Central memory CD4-positive, alpha-beta T cell (primary cell): ENCODE measurements at places on chromosomes 2 and 18.

GRCh38 chr2:86584151-86584913 is 21.1 kb upstream of the CHMP3 start:
- DNase-seq = peak; percentile 33

DNA sequence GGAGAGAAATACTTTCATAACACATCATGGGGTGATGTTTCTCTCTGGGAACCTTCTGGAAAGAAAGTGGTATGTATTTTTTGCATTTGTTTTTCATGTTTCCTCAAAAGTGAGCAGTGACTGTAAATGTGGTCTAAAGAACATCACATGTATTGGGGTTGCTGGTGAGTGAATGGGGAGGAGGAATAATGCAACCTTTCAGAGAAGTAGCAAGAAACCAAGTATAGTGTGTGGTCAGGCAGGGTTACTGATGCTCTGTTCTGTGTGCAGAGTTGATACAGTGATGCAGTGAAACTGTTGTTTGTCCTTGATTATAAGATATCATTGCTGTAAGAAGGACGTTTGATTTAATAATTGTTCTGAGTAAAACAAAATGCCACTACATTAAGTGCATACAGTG is 24.1 kb downstream of the ADNP2 start:
- no peak for DNase-seq

- no peak for DNase-seq
These were observed 78.0 kb upstream of the GAREM1 start for GRCh38 chr18:32548688-32549087.

GRCh38 chr2:118443596-118443995 is 355.3 kb downstream of the INSIG2 start:
- DNase-seq = no peak

GRCh38 chr18:47501946-47502345 is 250.5 kb upstream of the SKOR2 start:
- DNase-seq = no peak

DNA sequence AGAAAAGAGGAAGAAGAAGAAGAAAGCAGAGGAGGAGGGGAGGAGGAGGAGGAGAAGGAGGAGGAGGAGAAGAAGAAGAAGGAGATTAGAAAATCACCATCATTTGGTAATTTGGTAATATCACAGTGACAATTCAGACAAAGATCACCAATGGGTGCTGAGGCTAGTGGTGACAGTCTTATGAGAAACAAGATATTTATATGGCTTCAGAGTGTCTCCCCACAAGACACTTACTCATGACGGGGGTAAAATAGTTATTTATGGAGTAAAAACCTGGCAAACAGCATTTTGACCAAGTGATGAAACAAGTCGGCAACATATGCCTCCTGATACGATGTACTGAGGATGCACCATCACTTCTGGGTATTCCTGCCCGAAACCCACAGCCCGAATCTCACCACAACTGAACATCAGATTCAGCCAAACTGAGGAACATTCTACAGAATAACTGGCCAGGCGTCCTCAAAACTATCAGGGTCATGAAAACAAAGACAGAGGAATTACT is 4.9 kb downstream of the ASPRV1 start:
- no peak for DNase-seq

DNA sequence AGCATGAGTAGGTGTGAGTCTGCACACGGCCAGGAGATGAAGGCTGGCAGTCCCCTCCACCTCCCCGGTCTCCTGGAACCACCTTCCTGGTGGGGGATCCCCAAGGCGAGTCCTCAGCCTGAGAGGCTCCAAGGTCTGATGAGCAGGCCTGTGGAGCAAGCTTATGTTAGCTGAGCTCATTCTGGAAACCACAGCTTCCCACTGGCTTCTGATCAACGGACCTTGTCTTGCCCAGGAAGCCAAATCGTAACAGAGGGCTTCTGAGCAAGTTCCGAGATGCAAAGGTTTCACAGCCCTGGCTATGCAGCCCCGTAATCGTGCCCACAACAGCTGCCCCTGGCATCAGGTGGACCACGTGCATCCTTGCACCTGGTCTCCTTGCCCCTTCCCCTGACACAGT is 28.8 kb upstream of the GPR55 start:
- no peak for DNase-seq

- DNase-seq = no peak
These were observed 561.9 kb downstream of the ARHGAP15 start for GRCh38 chr2:143691121-143691520.

DNA sequence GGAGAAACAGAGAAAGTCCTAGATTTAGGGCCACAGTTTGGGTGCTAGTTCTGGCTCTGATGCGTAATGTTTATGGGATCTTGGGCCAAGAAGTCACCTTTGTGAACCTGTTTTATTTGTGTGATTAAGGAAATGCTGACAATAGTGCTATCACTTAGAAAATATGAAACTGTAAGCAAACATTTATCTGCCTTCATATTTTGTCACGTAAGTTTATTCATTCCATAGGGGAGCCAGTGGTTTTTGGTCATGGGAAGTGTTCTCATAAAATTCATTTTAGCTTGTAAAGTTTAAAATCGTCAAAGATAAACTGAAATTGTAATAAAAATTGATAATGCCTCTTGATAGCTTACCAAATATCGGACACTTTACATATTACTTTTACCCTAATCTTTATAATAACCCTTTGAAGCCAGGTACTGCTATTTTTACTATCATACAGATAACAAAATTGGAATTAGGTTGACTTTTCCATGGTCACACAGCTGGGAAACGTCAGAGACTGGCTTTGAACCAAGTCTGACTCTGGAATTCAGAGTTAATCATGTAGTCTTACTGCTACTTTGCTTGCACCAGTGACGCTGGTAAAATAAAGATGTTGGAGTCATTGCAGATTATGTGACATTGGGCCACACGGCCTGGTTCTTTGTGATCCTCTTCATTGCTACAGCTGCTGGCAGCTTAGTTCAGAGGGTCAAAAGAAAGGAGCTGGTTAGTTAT is 99.7 kb downstream of the ICA1L start:
- no peak for DNase-seq

GRCh38 chr18:2444201-2444875 is 127.0 kb downstream of the METTL4 start:
- no peak for DNase-seq

DNA sequence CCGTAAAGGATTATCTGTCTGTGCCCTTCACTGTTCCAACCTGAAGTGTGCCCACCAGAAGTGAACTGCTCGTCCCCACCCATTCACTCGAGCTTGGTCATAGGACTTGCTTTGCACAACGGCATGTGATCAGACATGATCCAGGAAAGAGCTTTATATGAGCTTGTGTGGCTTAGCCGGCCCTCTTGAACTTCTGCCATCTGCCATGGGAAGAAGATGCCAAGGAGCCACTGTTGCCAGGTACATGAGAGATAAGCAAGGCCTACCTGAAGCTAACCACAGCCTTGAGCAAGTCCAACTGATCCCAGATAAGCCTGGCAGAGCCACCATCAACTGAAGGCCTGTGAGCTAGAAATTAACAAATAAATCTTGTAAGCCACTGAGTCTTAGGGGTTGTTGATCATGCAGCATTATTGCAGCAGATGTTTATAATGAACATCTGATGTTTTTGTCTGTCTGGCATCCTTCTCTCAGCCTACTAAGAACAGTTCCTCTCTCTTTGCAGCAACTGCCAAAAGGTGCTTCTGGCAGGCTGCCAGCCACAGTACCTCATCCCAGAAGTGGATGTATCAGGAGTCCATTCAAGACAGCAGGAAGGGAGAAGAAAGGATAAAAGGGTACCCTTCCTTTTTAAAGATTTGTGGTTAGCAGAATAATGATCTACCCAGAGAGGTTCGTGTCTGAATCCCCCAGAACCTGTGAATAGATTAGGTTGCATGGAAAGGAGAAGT is 16.8 kb downstream of the DBI start:
- no peak for DNase-seq

DNA sequence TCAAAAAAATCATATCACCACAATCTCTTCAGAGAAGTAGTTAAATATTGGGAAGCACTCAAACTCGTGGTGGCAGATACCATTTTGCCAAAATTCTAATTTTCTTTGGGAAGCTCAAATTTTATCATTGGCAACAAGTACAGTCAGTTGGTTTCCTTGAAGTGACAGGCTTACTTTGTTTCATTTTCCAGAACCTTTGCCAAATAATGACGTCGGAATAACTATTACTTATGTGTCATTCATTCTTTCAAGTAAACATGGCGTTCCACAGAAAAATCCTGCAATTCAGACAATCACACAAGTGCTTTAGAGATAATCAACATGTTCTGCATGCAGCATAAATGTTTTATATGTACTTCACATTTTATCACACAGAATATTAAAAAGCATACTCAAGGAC is 5.4 kb downstream of the TTLL4 start:
- no peak for DNase-seq

DNA sequence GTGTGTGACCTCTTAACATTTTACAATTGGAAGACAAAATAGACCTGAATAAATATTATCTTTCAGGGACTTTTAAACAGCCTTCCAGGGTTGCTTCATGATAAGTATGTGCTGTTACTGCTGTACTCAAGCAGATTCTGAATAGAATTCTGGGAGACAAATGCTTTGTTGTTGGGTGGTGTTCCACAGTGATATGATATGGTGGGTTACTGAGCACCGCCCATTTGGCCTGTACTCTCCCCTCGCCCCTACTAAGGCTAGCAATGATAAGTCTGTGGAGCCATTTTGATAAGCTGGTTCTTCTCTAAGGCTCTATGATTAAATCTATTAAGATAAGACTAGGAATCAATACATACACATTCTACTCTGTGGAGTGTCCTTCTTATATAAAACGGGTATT is 89.8 kb upstream of the ITGA4 start:
- DNase-seq = no peak

DNA sequence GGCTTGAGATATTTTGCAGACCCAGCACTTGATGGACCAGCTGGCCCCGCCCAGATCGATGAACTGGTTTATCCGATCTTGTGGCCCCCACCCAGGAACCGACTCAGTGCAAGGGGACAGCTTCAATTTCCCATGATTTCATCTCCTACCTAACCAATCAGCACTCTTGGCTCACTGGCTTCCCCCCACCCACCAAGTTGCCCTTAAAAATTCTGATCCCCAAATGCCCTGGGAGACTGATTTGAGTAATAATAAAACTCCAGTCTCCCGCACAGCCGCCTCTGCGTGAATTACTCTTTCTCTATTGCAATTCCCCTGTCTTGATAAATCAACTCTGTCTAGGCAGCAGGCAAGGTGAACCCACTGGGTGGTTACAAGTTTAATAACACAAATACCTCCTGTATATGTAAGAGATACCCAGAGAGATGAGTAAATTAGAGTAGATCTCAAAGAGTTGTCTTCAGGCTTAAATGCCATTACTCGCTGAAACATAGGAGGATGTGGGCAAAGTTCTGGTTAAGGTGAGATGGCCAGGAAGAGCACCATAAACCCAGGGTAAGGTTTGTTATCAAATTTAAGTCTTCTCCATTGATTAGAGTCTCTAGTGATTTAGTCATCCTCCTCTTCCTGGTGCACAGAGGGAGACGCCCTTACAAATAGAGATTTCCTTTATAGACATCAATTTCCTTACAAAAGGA is 222.8 kb downstream of the ARL4C start:
- DNase-seq = peak; percentile 39

GRCh38 chr2:58407487-58407886 is 166.4 kb upstream of the FANCL start:
- DNase-seq = no peak
